Fibroblast of skin of scalp (primary cell): ENCODE measurements at places on chromosomes 3 and 15.

DNA sequence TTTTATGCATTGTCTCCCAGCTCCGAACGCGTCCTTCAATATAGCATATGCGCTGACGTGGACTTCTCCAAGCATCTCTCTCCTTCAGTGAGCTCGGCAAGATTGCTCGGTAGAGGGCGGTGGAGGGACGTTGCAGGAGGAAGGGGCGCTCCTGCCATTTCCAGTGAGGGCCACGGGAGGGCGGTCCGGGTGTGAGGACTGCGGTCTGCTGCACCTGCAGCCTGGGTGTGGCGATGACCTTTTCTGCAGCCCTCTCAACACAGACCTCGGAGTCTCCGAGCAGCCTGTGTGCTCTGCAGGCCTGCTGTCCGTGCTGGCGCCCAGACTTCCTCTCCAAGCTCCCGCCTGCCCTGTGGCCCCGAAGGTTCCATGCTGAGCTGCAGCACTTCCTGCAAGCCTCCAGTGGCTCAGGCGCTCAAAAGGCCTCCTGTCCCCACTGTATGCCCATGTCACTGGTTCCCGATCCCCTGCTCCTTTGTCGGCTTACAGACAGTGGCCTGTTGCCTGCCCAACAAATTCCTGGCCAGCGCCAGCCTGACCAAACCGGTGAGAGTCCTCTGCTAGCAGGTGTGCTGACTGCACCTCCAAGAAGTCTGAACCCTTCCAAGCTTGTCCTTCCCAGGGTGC is 8.9 kb upstream of the RTP3 start:
- peak; percentile 87 for DNase-seq

- DNase-seq: no peak
These were observed 45.4 kb upstream of the PYDC2 start for GRCh38 chr3:191415566-191415965.

DNA sequence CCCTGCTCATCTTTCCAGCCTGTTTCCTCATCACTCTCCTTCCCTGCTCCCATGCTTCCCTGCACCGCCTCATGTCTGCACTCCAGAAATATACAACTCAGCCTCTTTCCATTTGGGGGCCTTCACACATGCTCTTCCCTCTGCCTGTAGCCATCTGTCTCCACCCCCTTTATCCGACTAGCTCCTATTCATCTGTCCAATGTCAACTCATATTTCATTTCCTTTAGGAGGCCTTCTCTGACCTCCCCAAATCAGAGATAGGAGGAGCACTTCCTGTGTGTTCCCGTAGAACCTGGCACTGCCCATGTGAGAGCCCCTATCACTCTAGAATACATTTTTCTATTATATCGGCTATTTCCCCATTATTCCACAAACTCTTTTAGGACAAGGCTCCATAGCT is 10.6 kb downstream of the ATP8B4 start:
- DNase-seq: no peak

DNA sequence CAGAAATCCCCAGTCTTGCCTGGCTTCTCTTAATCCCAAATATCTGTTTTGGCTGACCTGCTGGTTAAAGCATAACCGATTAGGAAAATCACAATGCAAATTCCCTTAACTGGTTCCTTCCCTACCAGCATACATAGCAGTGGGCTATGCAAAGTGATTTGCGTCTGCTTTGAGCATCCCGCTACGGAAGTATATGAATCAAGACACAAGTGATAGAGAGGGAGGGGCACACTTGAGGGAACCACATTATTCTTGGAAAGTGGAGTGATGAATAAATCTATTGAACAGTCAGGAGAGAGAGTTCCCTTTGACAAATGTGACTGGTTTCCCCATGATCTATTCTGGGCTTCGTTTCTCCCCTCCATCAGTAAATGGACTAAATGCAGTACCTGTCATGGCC is 119.6 kb upstream of the C15orf61 start:
- no peak for DNase-seq

- DNase-seq: no peak
These were observed 28.9 kb upstream of the SLC35G2 start for GRCh38 chr3:136789976-136790375.

- no peak for DNase-seq
These were observed 193.3 kb upstream of the ZNF717 start for GRCh38 chr3:75978686-75979085.

- peak; percentile 20 for DNase-seq
These were observed 429.7 kb upstream of the RASGRP1 start for GRCh38 chr15:38994310-38994709.

- no peak for DNase-seq
These were observed 16.3 kb upstream of the IQCF2 start for GRCh38 chr3:51845129-51845528.

- DNase-seq: no peak
These were observed 120.9 kb downstream of the ITPR1 start for GRCh38 chr3:4614070-4614469.

DNA sequence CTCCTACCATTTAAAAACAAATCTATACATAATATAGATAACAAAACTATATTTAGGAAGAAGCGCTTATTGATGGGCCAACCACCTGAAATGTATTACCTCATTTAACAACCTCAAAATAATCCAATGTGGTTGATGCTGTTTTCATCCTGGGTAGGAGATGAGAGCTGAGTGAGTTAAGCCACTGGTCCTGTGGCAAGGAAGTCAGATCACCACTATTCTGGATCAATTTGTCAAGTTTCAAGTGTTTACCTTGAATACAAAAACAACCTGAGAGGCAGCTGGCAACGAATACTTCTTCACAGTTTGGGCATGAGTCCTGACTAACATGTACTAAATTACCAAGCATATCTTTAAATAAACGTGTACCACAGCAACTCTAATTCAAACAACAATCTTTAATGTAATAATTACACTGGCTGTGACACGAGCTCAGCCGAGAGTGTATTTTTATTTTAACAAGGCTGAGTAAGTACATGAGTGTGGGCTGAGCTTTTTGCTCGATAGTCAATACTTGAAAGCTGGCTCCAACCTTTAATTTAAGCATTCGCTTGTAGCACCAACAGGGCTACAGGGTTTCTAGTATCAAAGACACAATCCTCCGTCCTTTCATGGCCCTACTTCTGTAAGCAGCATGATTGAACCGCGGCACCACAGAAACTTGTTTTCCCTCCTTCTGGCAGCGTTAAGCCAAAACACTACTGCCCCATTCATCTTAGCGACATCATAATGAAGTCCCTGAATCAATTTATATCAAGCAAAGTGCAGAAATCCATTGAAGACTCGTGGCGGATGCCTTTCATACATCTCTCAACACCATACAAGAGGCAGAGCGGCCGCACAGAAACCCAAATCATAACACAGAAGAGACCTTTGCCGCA is 93.8 kb upstream of the ICE2 start:
- no peak for DNase-seq

DNA sequence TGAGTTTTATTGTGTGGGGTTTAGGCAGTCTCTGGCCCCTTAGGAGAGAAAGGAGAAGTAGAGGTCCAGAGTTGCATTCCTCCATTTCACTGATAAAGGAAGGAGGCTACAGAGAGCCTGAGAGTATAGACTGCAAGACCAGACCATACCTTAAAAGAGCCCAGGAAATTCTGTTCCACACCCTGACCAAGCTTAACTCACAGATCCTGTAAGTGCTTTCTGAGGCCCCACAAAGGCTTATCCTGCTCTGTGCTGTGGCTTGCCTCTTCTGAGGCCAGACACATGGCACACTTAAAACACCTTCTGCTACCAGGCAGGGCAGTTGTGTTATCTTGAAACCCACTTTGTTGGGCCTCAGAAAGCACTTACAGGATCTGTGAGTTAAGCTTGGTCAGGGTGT is 39.2 kb upstream of the LEKR1 start:
- DNase-seq: no peak

DNA sequence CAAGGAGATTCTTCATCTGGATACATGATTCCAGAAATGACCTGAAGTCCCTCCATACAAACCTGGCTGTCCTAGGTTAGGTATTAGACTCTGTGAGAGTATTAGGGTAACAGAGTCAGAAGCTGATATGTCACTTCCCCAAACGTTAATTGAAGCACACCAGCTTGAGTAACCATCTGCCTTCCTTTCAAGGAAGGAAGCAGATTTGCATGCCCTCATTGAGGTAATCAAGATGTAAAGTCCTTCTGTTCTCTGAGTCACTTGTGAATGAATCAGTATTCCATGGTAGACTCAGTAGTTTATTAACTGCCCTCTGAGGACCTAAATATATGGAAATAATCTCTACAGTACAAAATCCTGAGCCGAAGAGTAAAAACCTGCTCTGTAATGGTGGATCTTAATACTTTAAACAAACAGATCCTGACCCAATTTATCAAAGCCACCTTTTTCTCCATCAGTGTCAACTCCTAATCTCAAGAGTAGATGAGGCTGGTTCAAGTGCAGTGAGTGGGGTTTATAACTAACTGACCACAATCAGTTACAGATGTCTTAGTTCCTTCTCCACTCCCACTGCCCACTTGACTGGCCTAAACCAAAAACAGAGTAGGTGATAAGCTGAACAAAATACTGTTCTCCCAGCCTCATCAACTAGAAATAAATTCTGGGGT is 246.2 kb upstream of the CHRM5 start:
- peak; percentile 18 for DNase-seq

DNA sequence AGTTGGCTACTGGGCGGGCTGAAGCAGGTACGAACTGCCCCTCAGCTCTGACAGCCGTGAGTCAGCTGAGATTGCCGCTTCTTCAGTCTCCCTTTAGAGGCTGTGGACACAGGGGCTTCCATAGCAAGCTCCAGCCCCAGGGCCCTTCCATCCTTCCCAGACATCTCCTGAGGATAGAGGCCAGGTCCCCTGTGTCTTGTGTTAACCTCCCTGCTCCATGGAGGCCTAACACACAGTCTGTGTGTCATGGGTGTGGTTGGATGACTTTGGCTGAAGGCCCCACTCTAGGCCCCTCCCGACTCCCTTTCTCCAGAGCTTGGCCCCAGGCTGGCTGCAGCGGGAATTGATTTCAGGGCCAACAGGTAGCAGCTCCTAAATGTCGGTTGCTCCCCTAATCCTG is 116.1 kb upstream of the TLE3 start:
- no peak for DNase-seq

DNA sequence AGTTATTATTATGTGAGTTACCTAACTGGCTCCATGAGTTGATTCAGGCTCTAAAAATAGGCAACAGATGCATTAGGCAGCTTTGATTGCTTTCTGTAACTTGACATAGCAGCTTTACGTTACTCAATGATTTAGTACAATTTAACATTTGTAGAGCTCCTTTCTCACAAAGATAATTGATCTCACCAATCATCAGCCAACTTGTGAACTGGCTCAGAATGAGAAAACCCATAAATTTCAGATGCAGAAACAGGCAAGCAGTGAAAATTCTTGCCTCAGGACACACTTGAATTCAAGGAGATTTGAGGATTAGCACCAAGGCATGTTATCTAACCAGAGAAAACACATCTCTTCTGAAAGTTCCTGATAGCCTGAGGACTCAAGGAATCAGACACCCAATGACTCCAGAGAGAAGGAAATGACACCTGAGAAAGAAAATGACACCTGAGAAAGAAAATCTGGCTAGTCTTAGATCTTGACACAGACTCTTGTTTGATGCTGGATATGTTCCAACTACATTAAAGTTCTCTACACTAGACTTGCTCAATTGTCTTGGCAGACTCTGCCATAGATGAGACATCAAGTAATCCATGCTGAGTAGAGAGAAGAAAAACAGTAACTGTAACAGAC is 315.1 kb upstream of the CBLB start:
- peak; percentile 70 for DNase-seq

GRCh38 chr3:186361246-186361761 is 730 bp downstream of the DGKG start:
- DNase-seq: no peak

- no peak for DNase-seq
These were observed 38.6 kb downstream of the ACSBG1 start for GRCh38 chr15:78195735-78196201.

GRCh38 chr3:43285644-43286043 is 696 bp upstream of the SNRK start:
- no peak for DNase-seq
